Hematopoietic multipotent progenitor cell (in vitro differentiated cells): ENCODE measurements at places on chromosomes 1 and 21. TPM values are rescaled to one million over a fixed set of nuclear protein-coding genes. Genes with fewer than 3 reads are reported as not detected.

DNA sequence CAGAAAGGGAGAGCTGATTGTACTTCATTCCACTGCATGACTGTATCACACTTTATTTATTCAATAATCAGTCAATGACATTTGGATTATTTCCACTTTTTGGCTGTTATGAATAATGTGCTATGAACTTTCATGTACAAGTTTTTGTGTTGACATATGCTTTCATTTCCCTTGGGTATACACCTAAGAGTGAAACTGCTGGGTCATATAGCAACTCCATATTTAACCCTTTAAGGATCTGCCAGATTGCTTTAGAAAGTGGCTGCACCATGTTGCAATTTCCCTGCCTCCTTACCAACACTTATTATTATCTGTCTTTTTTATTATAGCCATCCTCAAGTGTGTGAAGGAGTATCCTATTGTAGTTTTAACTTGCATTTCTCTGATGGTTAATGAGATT, 108.8 kb upstream of the KCNK1 start:
- no peak for DNase-seq

DNA sequence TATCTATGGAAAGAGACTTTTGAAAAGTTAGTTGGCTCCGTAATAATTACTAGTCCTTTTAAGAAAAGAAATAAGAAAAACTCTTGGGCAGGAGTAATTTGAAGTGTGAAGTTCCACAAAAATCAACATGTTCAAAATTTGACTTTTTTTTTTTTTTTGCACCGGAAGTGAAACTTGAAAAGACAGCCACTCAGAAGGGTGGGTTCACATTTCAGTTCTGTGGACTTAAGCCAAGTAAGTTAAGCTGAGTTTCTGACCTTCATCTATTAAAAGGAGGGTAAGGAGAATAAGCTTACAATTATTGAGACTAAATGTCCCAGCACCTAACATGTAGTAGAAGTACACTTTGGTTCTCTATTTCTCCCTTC, 11.0 kb downstream of the RO60 start:
- no peak for DNase-seq

DNA sequence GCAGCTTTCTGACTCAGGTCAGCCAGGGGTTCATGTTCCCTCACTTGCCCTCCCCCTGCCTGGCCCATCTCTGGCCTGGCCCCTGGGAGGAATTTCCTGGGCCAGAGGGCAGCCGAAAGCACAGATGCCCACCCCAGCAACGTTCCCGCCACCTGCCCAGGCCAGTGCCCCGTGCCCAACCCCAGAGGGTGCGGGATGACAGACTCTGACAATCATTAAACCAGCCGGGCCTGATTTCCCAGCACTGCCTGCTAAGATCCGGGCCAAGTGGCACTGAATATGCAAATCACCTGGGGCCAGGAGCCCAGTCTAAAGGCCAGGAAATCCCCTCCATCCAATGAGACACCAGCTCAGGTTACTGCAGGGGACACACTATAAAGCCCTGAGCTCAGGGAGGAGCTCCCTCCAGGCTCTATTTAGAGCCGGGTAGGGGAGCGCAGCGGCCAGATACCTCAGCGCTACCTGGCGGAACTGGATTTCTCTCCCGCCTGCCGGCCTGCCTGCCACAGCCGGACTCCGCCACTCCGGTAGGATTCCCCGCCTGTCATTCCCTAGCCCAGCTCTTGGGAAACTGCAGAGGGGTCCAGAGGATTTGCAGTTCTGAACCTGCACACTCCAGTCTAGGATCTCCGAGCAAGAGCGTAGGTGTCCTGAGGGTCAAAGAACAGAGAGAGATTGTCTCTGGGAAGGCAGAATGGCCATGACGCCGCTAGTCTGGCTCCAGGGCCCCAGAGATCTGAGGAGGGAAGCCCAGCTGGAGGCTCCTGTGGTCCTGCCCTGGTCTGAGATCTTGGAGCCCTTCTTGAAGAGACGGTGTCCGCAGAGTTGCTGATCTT, at the start of gene ELF3:
ELF3 (plus strand) TSS at position 408 of the 836 bp plus-strand sequence. CDS start 550 bp downstream, outside the sequence.
- no peak for DNase-seq

DNA sequence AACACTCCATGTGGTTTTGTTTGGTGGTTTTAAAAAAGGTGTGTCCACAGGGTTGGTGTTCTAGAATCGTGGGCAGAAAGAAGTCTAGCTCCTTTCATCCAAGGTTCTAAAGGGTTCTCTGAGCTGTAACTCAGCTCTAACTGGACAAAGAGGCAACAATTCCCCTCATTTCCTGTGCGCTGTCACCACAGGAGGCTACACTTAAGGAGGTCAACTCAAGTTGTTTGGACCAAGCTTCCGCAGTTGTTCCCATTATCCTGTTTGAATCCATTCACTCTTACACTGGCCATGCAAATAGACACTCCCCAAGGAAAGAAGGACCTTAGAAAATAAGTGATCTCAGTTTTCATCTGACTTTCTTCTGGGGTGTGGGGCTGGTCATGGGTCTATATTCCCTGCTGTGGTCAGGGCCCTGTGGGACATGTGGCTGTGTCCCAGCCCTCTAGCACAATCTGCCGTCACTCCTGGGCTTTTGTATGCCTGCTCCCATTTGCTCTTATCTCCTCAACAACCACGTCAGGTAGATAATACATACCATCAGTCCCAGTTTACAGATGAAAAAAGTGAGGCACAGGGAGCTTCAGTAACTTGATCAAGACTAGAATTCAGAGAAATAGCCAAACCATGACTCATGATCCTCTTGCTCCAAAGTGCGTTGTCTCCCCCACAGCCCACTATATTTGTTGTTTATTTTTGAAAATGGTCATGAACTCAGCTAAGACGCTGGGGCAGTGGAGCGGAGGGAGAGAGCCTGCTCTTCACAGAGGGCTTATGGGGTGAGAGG, 103.6 kb downstream of the RHOU start:
- DNase-seq: no peak

DNA sequence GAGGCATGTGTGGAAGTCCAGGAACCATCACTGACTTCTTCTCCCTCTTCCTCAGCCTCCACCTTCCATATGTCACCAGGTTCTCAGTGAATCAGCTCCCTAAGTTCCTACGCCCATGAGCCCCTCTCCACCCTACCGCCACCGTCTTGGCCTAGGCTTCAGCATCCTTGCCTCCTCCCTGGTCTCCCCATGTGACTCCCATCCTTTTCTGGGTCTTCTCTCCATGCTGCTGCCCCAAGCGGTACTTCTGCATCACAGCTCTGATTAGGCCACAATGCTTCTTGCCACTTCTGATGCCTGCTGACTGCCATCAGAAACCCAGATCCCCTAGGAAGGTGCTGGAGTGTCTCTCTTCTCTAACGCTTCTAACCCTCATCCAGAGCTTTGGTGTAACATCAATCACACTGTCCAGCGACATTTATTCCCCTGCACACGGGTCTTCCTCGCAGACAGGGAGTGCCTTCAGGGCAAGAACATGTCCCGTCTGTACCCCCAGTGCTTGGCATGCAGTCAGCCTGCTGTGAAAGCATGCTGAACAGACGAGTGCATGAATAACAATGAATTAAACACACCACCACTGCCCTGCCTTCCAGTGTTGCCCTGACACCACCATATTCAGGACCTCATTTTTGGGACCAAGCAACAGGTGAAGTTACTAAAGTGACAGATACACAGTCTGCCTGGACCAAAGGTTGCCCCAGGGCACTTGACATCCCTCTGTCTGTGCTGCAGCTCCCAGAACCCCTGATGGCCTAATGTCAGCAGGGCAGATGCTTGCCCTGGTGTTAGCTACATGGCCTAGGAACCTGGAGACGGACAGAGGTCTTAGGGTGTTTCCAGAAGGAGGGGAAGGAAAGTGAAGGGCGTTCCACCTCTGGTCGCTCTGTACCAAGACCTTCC, 158.7 kb upstream of the EDN2 start:
- DNase-seq: no peak

GRCh38 chr1:96559707-96560596, 161.6 kb upstream of the PTBP2 start:
- no peak for DNase-seq

DNA sequence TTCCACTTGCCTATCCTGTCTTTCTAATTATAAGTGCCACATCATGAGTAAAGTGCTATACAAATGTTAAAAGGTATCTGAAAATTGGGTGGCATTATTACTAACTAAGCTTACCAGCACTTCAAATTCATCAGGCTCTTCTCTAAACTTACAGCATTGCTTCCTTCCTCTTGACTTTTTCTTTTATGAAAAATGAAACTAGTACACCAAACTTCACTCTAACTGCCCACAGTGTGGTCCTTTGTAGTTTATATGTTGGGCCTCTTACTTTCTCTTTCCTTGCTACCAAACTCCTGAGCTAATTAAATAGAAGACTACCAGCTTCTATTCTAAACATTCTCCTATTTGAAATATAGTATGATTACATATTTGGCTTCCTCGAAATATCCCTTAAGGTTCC, 81.8 kb downstream of the NOTCH2 start:
- no peak for DNase-seq

- no peak for DNase-seq
Measured at GRCh38 chr1:100152271-100152670, 19.3 kb downstream of the TRMT13 start.

- no peak for DNase-seq
Measured at GRCh38 chr1:69648486-69648885, 80.8 kb downstream of the LRRC7 start.

DNA sequence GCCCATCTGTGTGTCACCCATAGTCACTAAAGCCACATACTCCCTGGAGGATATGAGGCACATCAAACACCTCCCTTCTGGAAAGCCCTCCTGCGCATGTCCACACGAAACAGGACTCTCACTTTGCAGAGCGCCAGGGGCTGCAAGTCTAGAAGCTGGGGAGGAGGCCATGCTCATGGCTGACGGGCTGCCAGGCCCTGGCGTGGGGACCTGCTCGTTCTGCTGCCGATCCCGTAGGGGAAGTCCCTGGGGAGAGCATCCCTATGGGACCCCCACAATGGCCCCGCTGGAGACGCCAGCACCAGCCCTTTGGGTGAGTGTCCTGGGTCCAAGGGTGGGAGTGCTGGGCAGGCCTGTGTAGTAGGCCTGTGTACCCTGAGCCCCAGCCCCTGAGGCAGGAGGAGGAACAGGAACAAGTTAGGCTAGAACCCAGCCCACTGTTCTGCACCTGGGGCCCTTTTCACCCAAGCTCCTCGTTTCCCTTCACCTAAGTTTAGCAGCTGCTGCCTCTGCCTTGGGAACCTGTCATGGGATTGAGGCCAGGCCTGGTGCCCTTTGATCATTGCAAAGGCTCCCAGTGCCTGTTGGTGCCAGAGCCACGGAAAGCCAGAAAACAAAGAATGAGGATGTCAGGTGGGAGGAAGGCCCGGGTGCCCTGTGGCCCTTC, 9.9 kb downstream of the FAM3B start:
- no peak for DNase-seq

GRCh38 chr21:45466330-45467220, 61.6 kb downstream of the COL18A1 start:
- DNase-seq: no peak

DNA sequence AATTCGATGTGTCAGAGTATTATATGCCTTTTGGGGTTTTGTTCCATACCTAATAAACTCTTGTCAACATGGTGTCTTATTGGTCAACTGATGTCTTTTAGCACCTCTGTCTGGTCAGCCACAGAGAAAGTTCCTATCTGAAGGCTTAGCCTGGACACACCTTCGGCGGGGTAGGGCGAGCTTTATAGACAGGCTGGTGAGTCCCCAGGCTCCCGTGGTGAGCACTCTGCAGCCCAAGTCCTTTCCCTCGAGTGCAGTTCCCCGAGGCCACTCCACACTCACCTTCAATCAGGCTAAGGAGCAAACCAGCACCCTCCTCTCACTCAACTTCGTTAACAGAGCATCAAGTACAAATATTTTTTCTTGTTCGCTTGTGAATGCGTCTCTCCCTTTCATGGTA, 133.9 kb downstream of the ATG4C start:
- DNase-seq: no peak

GRCh38 chr21:17650292-17650691, 37.6 kb upstream of the BTG3 start:
- DNase-seq: no peak

DNA sequence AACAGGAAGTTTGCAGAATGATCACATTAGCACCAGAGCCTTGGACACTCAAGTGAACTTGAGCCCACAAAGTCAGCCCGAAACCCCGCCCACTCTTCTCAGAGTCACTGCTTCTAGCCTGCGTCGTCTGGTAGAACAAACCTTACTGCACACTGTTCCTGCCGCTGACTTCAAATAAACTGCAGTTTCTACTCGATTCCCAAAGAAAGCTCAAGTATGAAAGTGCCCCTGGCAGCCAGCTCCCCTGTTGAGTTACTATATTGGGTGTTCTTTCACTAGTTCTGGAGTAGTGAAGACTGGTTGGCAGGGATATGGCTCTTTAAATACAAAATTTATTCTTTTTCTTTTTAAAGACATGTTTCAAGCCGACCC, 164.7 kb downstream of the GALNT2 start:
- no peak for DNase-seq

DNA sequence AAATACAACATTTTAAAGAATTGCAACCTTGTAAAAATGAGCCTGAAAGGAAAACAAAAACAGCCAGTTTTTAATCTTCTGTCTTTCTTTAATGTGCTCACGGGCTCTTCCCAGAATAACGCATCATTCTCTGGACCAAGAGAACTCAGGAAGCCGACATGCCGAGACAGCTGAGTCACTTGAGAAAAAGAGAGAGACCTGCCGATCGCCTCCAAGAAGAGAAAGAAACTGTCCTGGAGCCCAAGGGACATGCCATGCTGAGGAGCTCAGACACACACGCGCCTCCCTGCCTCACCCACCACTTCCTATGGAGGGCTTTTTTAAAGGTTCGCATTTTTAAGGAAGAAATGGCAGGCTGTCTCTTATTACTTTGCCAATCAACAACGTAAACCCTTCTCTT, 176.4 kb downstream of the ZNF281 start:
- DNase-seq: no peak

DNA sequence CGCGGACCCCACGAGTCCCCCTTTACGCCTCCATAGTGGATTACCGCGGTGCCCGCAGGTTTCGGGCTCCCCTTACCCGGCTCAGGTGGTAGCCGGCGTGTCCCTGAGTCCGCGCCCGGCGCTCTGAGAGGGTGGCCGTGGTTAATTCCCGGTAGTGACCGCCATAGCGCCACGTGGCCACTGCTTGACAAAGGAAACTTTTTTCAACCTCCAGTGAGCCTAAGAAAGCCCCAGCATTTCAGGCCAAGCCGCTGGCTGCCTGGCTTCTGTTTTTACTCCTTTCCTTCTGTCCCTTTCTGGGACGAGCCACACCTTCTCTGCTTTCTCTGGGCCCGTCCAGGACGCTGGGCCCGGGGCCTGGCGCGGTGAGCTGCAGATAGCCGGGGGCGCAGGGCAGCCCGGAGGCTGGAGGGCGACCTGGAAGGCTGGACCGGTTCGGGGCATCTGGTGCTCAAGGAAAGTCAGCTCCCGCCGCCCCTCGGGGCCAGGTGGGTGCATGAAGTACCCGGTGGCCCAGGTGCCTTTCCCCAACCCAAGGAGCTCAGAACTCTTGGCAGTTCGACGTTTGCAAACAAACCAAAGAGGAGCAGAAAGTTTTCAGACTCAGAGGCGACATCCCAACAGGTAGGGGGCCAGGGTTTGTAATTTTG, 540 bp upstream of the C1orf198 start:
- peak; percentile 64 for DNase-seq

GRCh38 chr1:101388904-101389546, 152.2 kb downstream of the S1PR1 start:
- DNase-seq: peak; percentile 68

Gene SV2A
- total RNA-seq: 30.2 TPM

Gene MAD2L2
- total RNA-seq: 53.1 TPM

Gene ATAD3C
- total RNA-seq: 1.3 TPM

Gene ATP1A4
- under 0.01 TPM for total RNA-seq

Gene ANGPTL3
- not detected for total RNA-seq

Gene HTR6
- total RNA-seq: under 0.01 TPM

Gene PARP1
- total RNA-seq: 292 TPM

Gene NAV1
- 8.1 TPM for total RNA-seq
